Stimulated activated CD4-positive, alpha-beta T cell treated with anti-CD3 and anti-CD28 coated beads, Interleukin-12 subunit alpha, Interleukin-12 subunit beta, amount 100 ng/mL, for 48 hours (primary cell): ENCODE measurements at places on chromosomes 4 and X.

DNA sequence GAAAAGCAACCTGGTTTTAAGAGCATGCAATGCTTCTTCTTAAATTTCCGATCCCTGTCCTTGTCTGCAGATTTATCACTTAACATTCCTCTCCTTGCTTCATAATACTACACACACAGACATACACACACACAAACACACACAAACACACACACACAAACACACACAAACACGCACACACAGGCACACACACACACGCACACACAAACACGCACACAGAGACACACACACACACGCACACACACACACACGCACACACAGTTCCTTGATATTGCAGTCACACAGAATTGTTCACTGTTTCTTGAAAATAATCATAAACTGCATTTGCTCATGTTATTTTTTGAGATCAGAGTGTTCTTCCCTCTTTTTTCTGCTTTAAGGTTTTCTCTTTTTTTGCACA, 458.3 kb upstream of the ATOH1 start:
- no peak for DNase-seq

- DNase-seq = peak; percentile 27
Observed at GRCh38 chr4:76212851-76213414, 691 bp downstream of the SCARB2 start.

DNA sequence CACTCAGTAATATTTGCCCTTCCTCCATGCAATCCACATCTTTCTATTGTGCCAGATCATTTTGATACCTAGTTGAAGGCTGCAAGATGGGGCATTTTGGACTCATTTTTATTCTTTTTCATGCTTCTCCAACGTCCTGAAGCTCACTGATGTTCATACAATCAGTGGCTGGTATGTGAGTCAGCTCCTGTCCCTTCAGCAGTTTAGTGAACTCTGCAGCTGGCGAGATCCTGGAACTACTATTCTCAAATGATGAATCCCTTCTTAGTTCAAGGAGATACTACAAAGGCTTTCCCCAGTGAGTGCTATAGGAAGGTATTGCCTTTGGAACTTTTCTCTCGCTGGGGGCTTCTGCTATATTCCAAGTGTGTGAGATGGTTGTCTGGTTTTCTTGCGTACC, 9.6 kb upstream of the CCDC149 start:
- DNase-seq = no peak

- no peak for DNase-seq
Observed at GRCh38 chrX:15416133-15416993, 32.1 kb upstream of the VEGFD start.

GRCh38 chr4:13865871-13866669, 238.5 kb upstream of the BOD1L1 start:
- DNase-seq = no peak

DNA sequence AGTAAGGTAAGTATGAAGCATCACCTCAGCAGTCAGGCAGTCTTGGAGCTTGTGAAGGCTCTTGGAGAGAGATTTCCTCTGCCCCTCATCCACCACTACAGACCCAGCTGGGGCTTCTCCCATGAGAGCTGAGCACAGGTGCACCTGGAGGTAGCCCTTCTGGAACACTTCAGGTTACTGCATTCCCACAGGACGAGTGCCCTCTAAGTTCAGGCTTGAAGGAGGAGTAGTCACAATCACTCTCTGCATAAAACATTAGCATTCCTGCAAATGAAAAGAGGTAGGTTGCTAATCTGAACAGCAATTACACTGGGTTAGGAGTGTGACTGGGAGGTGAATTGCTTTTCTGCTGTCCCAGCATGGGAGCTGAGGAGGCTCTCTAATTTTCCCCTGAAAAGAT, 308.8 kb downstream of the TEX13C start:
- DNase-seq = no peak

DNA sequence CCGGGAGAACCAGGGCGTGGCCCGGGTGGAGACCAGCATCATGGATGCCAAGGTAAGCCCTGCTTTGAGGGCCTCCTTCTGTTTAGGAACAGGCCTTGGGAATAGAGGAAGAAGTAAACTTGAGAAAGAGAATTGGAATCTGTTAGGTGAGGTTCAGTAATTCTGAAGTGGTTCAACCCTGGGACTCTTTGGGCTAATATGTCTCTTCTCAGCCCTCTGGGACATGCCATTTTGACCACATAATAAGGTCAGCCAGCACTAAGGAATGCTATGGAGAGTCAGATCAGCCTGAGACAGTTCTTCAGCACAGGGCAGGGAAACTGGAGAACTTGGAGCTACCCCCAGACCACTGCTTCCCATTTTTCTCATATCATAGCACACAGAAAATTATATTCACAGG, 63.3 kb upstream of the PRPS1 start:
- no peak for DNase-seq

DNA sequence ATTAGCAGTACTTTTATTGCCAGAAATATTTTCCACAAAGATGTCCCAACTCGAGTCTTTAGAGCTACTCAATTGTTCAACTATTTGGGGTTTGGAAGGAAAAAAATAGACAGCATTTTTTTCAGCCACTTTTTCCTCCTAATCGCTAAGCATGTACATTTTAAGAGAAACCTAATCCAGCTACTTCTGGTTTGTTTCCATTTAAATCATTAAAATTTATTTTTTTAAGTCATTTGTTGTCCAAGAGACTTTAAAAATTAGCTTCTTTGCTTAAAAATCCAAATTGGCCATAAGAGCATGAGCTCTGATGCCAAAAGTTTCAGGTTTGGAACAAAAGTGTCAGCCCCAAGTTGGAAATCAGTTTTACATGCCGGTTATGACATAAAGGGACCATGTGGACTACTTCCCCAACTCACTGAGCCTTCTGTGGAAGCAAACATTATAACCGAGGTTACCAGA, 186.3 kb upstream of the INTU start:
- no peak for DNase-seq

GRCh38 chr4:104969394-104970082, 177.1 kb upstream of the TET2 start:
- no peak for DNase-seq

GRCh38 chr4:40316333-40316781, 18.8 kb upstream of the CHRNA9 start:
- DNase-seq = no peak

- no peak for DNase-seq
Observed at GRCh38 chr4:169765835-169766234, 8.1 kb upstream of the HPF1 start.

GRCh38 chr4:88979276-88979675, 77.7 kb downstream of the FAM13A start:
- no peak for DNase-seq

DNA sequence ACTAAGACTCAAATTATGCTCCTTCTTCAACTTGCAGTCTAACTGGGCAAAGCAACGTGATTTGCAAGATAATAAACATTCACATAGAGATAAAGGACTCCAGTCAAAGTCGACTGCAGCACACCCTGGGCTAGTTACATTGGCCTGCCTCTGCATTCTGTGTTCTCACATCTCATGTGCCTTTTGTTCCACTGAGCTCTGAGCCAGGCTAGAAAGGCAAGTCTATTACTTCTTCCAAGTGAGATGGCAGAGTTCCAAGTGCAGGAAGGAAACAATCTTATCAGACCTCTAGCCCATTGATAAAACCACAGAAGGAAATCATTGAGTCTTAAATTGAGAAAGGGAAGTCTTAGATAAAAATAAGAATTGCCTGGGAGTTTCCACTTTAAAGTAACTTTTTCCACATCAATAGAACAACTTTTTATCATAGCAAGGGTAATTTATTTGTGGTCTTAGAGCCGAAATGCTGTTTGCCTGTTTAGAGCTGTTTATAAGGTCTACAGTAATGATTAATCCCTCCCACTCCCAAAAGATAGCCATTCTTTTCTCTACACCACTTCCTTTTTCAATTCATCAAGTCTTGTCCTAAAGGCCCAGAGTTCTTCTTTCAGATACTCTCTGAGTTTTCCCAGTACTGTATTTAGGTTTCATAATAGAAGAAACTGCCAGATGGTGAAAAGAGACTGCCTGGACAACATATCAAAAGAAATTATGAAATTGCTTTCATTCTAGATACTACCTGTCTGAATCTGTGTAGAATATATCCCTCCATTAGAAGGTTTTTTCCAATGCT, 200.2 kb downstream of the GUCY2F start:
- no peak for DNase-seq

- DNase-seq = no peak
Observed at GRCh38 chr4:153564630-153565525, 98.7 kb downstream of the TMEM131L start.

GRCh38 chrX:5409106-5409505, 819.6 kb downstream of the NLGN4X start:
- DNase-seq = no peak

GRCh38 chr4:57037982-57038604, 59.4 kb downstream of the POLR2B start:
- peak; percentile 8 for DNase-seq

- DNase-seq = no peak
Observed at GRCh38 chrX:37644381-37645305, 40.9 kb upstream of the XK start.
